AG08396 (cell line): ENCODE measurements at places on chromosomes 1 and 21.

- DNase-seq, result no peak
These were observed 28.9 kb downstream of the FOXO6 start for GRCh38 chr1:41390166-41390565.

DNA sequence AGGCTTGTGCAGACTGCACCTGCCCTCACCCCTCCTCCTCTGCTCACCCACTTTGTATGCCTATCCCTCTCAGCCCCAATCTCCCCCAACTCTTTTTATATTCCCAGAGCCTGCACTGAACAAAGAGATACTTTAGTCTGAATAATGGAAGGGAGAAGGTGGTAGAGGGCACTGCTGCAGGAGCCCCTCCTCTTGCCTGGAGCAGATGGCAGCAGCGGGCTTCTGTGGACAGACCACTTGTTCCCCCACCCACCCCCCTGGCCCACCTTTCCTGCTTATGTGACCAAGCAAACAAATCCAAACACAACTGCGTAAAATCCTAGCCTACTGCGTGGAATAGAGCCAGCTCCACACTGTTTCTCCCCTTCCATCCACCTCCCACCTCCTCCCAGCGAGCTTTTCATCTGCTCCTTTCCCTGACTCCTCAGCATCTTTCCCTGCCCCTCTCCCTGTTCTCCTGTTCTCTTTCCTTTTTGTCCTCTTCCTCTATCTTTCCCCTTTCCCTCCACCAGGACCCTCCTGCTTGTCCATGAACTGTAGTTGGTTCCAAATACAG is 27.5 kb downstream of the RGS8 start:
- no peak for DNase-seq

DNA sequence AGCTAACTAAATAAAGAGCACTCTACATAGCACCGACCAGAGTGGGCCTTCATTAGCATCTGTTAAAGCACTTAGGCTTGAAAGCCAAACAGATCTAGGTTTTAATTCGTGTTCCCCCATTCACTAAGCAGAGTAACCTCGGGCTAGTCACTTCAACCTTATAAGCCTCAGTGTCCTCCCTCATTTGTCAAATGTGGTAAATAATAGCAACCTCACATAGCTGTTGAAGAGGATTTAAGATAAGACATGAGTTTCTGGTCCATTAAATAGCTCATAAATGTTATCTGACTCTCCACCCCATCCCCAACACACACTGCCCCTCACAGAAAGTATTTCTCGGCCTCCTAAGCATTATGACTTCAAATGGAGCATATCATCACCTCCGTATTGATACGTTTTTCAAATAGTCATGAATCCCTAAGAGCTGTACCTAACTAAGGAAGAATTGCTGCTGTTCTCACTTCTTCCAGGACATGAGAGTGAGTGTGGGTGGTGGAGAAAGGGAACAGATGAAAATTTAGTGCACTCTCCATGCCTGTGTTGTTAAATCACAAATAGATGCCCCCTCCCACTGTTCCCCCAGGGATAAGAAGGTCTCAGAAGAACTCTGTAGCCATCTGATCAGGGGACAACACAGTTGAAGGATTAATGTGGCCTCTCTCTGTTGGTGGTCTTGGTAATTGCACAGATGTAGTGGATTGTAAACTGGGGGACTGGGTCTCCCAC is 47.6 kb downstream of the PLPP3 start:
- DNase-seq, result no peak

DNA sequence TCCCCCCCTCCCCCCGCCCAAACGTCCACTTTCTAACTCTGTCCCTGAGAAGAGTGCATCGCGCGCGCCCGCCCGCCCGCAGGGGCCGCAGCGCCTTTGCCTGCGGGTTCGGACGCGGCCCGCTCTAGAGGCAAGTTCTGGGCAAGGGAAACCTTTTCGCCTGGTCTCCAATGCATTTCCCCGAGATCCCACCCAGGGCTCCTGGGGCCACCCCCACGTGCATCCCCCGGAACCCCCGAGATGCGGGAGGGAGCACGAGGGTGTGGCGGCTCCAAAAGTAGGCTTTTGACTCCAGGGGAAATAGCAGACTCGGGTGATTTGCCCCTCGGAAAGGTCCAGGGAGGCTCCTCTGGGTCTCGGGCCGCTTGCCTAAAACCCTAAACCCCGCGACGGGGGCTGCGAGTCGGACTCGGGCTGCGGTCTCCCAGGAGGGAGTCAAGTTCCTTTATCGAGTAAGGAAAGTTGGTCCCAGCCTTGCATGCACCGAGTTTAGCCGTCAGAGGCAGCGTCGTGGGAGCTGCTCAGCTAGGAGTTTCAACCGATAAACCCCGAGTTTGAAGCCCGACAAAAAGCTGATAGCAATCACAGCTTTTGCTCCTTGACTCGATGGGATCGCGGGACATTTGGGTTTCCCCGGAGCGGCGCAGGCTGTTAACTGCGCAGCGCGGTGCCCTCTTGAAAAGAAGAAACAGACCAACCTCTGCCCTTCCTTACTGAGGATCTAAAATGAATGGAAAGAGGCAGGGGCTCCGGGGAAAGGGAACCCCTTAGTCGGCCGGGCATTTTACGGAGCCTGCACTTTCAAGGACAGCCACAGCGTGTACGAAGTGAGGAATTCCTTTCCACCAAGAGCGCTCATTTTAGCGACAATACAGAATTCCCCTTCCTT is 158.1 kb downstream of the RUNX1 start:
- DNase-seq, result no peak

GRCh38 chr1:87599569-87599968 is 270.9 kb downstream of the LMO4 start:
- DNase-seq, result no peak

DNA sequence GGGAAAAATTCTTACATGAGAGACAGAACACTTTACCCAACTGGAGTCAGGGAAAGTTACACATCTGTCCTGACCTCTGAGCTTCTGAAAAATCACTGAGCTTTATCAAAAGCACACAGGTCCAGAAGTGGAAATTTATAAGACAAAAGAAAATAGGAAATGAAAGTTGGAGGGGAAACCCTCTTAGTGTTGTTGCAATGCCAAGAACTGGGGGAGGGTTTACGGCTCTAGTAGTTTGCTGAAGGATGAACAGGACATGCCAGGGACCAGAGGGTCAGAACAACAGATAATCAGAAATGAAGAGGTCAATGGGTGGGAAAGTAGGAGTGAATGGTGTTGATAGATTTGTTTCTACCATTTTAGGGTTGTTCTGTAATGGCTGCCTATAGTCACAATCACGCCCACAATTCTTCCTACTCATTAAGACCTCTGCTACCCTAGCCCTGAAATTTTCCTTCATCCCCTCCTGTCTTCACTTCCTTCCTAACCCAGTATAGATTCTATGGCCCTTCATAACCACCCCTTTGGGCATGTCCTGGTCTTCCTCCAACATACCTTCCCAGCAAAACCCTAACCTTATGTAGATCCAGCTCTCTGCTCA is 30.3 kb upstream of the FMOD start:
- DNase-seq, result no peak

GRCh38 chr1:57218487-57219079 is 205.3 kb downstream of the DAB1 start:
- no peak for DNase-seq

GRCh38 chr1:90434460-90434859 is 282.6 kb downstream of the BARHL2 start:
- no peak for DNase-seq

GRCh38 chr1:115343200-115343737 is 5.2 kb upstream of the NGF start:
- DNase-seq, result no peak

- DNase-seq, result peak; percentile 43
These were observed 27.3 kb upstream of the A3GALT2 start for GRCh38 chr1:33348194-33348593.

GRCh38 chr21:45550522-45551210 is 8.4 kb upstream of the SLC19A1 start:
- DNase-seq, result no peak

DNA sequence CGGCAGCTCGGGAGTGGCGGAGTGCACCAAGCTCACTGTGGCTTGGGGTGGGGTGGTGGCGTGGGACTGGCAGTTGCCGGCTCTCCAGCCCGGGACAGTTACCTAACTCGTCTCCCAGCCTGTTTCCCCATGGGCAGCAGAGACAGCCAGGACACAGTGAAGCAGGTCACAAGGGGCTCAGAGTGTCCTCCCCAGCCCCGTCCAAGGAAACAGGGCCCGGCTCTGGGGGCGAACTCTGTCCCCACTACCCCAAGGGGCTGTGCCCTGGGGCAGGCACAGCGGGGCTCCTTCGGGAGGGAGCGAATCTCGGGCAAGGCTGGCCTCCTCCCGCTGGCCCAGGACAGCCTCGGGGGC is 759 bp downstream of the GPR157 start:
- peak; percentile 52 for DNase-seq

DNA sequence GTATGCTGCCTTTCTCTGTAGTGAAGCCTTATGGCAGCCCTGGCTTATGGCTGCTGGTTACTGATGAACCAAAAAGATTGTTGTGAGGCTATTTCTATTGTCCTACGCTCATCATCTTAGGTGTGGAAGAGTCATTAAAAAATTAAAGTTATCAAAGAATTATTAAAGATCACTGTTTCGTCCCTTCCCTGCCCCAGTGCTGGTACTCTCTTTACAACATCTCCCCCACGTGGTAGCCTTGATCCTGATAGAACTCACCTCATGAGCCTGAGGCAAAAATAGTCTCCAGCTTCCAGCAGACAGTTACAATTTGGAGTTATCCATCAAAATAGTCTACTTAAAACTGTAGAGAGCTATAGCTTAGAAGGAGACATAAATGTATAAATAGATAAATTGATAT is 201.5 kb downstream of the S1PR1 start:
- peak; percentile 4 for DNase-seq
